ENCODE measurements at places on chromosomes 4 and X.

DNA sequence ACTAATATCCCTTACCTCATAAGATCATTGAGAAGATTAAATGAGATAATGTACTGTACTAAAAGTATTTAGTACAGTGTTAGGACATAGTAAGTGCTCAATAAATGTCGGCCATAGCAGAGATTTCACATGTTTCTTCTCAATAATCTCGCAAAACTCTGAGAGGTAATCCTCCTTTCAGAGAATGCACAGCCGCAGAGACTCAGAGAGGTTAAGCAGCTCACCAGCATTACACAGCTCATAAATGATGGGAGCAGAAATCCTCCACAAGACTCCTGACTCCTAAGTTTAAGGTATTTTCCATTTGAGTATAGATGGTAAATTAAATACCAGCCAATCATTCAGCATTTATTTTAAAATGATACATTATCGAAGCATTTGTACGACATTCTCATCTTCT, 34.6 kb downstream of the FAM114A1 start:
- no peak for DNase-seq

- DNase-seq, result no peak
Observed at GRCh38 chr4:26510334-26510964, 20.2 kb upstream of the CCKAR start.

GRCh38 chr4:24805067-24805466, 9.7 kb downstream of the SOD3 start:
- DNase-seq, result no peak

DNA sequence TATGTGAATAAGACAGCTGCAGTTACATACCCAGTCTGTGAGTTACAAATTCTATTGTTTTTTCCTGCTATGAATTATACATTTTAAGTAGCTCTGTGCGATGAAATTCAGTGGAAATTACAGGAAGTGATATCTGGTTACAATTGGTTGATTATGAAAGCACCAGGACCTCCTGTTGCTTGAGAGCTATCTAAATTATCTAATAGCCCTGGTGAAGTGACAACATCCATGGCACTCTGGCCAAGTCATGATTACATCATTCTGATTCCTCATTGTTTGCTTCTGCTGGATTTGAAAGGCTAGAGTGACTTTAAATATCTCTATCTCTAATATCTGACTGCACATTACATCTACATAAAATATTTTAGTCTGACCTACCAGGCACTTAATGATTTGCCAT, 515.0 kb downstream of the CFAP47 start:
- no peak for DNase-seq

GRCh38 chr4:125315576-125316400, 1.0 kb downstream of the FAT4 start:
- DNase-seq, result peak; percentile 34

DNA sequence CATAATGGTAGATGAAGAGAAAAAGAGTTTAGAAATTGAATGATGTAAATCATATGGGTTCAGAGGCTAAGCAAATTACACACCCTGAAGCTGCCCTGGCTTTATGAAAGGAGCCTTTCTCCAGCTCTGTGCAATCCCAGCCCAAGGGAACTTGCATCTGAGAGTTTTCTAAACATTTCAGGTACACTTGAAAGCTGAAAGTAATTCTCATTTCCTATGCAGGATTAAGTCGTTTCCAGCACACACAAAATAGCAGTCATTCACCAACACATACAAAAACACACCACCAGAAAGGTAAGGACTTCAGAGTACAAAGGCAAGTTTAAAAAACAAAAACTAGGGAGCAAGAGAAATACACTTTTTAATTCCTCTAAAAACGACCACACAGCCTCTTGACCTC, 1.7 kb downstream of the PDGFC start:
- DNase-seq, result no peak

DNA sequence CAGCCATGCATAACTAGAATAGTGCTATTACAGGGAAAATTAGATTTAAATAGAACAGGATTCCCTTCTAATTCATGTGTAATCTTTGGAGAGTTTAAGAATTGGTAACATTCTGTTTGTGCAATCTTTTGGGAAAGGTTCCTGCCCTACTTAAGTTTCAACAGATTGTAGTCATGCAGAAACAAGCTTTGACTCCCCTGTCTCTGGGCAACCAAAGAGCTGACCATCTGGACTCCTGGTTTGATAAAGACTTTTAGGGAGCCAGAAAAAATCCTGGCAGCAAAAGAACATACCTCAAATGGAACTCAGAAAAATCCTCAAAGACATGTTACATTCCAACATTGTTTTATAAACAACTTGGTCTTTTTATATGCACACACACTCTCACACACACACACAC, 191.1 kb upstream of the NEIL3 start:
- DNase-seq, result no peak

- no peak for DNase-seq
Observed at GRCh38 chrX:105167233-105167632, 53.3 kb downstream of the TEX13A start.

DNA sequence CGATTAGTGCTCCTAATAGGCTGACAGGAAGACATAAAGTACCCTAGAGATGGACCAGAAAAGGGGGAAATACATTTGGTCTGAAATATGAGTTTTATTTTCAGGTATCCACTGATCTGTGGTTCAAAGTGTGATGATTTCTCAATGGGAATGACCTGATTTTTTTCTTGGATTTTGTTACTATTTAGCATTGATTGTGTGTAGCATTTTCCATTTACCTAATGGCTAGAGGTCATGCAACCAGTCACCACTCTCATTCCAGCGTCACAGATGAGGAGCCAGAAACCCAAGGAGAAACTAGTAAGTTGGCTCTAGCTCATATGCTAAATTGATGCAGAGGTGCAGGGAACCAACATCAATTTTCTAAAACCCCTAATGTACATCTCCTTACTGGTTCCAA, 118.1 kb downstream of the IL1RAPL2 start:
- no peak for DNase-seq

GRCh38 chr4:56665781-56666180, 15.3 kb downstream of the HOPX start:
- no peak for DNase-seq

GRCh38 chr4:140884431-140885058, 128.4 kb upstream of the TBC1D9 start:
- peak; percentile 38 for DNase-seq

- DNase-seq, result no peak
Observed at GRCh38 chr4:155114790-155115189, 93.6 kb upstream of the NPY2R start.

DNA sequence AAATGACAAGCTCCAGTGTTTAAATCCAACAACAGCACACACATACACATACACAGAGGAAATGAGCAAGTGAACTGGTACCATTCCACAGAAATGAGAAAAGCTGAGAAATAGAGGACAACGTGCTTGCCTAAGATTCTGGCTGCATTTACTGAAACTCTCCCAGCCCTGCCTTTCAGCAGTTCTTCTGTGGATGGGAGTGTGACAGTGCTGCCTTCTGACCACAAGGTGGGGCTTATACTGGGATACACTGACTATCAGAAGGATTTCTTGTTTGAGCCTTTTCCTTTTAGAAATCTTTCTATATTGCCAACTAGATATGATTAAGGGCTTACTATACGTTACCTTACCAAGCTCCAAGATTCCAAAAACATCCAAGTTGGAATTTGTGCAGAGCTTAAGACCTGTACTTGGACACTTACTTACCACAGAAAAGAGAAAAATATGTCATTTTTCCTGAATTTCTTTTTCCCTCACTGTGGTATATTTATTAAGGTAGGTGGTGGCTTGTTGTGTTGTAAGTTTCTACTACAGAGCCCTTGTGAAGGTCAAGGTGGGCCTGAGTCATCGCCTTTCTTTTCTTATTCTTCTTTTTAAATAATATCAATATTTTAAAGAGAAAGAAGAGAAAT, 10.7 kb upstream of the CXCL8 start:
- peak; percentile 8 for DNase-seq
